ENCODE measurements at places on chromosomes 6 and 20.

DNA sequence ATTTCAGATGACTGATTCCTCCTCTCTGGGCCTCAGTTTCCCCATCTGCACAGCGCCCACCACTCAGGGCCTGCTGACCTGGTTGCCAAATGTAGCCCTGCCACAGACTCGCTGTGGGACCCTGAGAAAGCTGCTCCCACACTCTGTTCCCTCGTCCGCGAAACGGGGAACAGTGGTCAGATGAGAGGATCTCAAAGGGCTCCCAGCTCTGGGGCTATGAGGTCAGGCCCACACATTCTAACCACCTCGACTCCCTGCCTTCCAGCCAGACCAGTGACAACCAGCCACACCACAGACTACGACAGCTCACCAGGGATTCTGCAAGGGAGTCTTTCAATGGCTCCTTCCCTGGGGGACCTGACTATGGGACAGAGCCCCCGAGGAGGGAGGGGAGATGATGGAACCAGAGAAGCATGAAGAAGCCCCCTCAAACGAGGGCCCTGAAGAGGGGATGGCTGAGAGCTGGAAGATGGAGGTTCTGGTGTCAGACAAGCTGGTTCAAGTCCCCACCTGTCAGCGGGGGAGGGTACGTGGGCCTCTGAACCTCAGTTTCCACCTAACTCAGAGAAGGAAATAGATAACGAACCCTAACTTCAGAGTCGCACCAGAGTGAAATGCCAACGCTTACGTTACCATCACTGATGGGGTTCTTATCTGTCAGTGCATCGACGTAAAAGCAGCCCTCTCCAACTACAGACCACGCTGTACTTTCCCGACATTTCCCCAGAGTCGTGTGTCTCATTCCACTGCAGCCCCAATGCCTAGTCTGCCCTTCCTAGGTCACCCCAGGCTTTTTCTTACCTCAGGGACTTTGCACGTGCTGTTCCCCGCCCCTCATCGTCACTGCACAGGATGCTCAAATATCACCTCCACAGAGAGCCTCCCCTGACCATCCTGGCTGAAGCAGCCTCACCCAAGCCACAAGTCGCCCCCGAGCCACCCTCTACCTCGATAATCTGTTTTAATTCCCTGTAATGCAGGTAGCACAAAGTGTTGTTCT is 60.5 kb downstream of the PREX1 start:
- DNase-seq, result no peak

DNA sequence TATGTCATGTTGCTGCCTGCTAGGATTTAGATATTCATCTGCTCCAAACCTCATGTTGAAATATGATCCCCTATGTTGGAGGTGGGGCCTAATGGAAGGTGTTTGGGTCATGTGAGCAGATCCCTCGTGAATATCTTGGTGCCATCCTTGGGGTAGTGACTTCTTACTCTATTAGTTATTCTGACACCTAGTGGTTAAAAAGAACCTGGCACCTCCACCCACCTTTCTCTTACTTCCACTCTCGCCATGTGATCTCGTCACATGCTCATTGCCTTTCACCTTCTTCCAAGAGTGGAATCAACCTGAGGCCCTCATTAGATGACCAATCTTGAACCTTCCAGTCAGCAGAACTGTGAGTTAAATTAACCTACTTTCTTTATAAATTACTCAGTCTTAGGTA is 549.4 kb upstream of the SYNCRIP start:
- DNase-seq, result peak; percentile 2

GRCh38 chr6:74626288-74626687 is 579.6 kb downstream of the COL12A1 start:
- no peak for DNase-seq

DNA sequence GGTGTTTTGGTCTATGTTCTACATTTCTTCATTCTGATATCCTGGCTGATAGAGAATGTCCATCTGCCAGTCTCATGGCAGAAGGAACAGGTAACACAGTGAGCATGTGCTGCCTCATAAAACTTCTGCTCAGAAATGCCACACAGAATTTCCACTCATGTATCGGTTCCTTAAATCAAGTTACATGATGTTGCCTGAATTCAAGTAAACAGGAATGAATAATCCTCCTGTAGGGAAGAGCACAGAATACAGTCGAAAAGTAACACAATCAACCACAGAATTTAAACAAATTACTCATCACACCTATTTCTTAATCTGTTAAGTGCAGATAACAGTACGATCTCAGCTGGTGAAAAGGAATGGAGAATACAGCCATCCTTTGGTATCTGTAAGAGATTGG is 74.7 kb downstream of the FAM217A start:
- DNase-seq, result no peak

DNA sequence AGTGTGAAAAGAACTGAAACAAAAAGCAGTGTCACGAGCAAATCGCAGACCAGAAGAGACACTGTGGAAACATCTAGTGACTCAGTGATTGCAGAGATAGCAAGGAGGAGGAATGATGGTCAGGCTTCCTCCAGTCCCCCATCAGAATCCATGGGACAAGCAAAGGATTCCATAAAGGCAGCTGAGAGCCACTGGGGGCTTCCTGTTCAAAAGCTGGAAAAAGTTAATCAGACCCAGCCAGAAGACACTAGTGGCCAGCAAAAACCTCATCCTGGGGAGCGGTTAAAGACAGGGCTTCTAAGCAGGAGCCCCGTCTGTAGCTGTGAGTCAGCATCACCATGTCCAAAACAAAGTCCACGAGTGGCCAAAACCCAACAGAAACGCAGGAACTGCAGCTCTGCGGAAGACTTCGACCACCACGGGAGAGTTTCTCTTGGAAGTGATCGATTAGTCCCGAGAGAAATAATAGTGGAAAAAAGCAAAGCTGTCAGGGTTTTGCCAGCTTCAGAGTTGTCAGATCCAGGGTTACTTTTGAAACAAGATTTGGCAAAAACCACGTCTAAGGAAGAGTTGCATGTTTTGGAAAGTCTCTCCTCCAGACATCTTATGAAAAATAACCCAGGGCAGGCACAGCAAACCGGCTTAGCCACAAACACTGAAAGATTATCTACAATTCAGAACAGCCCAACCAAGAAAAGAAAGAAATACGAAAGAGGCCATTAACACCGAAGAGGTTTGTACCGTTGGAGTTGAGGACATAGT is 51.0 kb downstream of the JAG1 start:
- no peak for DNase-seq

- DNase-seq, result no peak
Observed at GRCh38 chr6:44920952-44921491, 407.1 kb upstream of the RUNX2 start.

- no peak for DNase-seq
Observed at GRCh38 chr20:14570811-14571210, 233.4 kb upstream of the FLRT3 start.

DNA sequence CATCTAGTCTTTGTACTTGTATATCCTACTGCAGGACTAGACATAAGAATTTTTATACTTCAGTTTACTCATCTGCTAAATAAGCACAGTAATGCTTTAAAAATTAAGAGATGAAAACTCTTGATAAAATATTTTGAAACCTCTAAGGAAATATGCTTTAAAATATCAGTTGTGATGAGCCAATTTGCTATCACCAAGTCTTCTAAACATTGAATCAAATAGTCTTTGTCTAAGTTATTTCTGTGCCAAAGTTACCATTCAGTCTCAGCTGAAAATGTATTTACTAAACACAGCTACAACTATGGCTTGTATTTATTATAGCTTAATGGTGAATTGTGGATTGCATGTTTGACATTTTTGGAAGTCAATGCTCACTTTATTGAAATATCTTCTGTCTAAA is 46.2 kb upstream of the RFPL4B start:
- DNase-seq, result no peak

GRCh38 chr6:68559716-68560115 is 75.4 kb upstream of the ADGRB3 start:
- DNase-seq, result no peak

DNA sequence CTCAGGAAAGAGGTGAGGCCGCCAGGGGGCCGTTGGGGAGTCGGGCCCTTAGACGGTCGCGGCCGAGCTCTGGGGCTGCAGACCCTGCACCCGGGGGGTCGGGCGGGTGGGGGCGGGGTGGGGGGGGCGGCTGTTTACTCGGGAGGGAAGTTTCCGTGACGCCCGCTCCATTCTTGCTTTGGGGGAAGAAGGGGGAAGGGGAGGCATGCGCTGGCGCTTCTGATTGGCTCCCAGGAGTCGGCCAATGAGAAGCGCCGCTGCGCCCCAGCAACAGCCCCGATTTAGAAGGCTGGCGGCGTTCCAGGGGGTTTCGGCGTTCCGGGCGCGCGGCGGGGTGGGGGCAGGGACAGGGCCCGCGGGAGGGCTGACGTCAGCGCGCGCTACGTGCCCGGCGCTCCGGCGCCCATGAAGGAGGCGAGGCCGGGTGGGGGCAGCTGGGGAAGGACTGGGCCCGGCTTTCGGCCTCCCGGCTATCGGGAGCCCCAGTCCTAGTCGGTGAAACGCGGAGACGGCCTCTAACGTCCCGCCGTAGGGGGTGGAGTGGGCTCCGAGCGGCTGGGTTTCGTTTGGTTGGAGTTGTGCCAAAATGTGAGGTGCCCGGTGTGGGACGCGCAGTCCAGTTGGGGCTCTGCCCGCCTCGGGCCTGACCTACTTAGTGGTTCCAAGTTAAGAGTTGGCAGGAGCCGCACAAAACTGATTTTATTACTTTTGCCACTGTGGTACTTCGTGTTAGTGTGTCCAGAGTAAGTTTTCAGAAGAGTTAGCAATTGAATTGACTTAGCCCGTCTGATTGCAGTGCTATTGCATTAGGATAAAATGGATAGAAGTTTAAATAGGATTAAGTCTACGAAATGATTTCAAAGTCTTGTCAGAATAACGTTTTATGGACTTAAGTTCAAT is 1.1 kb downstream of the PNRC1 start:
- peak; percentile 86 for DNase-seq

GRCh38 chr6:44234101-44235025 is 11.0 kb downstream of the SLC29A1 start:
- peak; percentile 63 for DNase-seq

GRCh38 chr20:9792674-9793073 is 46.2 kb downstream of the PAK5 start:
- DNase-seq, result no peak

DNA sequence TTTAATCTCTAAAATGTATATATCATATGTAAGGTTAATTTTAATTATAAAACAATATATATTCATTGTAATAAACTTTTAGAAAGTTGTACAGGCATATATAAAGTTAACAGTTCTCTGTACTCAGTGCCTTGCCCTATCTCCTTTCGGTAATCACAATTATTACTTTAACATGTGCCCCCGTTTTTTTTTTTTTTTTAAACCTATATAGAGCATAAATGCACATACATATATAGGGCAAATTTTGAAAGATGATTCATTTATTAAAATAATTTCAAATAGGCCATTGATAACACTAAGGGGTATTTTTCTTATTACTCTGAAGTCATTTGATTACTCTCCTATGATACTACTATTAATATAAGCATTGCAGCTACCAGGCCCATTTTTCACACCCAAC is 1.9 kb downstream of the ASF1A start:
- DNase-seq, result no peak

- no peak for DNase-seq
Observed at GRCh38 chr20:15252304-15252703, 914.9 kb upstream of the FLRT3 start.

DNA sequence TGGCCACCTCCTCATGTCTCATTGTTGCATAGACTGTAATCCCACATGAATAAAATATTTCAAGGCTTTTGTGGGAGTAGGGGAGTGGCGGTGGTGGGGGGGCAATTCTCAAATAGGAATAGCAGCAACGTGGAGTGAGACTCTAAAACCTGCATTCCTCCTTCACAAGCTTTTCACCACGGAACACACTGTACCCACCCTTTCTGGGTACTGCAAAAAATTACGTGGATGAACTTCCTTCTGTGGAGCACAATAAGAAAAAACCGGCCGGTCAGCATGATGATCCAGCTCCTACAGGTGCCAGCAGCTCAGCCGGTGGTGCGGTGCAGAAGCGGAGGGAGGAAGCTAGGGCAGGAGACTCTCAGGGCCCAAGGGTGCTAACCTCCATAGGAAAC is 930 bp upstream of the RRAGD start:
- DNase-seq, result no peak

DNA sequence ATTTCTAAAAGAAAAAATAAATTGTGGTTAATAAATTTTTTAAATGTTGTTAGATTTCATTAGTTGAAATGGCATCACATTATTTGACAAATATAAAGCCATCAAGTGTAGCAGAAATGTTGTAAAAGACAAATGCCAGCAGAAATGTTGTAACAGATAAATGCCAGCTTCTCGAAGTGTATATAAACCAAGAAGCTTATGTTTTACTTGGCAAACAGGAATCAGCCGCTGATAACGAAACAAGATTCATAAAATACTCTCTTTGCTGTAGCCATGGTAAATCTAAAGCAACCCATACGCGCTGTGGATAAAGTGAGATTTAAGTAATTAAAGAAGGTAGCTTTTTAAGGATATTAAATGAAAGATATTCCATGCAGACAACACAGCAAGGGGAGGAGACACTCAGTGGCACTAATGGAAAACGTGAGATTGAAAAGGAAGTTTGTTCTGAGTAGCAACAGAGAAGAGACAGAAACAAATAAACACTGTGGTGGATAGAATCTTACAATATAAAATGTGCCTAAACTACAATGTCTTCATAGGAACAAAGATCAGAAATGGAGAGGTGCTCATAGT is 29.6 kb downstream of the BTBD9 start:
- no peak for DNase-seq

DNA sequence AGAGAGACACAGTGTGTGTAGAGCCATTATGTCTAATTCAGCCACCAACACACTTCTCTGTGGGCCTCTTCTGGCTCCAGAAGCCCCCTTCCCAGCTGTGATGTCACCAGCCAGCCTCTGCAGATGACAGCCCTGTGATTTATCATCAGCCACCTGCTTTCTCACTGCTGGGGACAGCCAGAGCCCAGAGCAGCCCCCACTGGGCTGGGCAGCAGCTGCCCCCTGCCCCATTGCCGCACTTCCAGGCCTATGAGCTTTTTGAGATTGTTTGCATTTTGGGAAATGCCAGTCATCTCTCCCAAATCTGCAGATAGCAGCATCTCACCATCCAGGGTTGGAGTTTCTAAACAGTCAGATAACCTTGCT is 21.9 kb upstream of the STX16 start:
- DNase-seq, result no peak

GRCh38 chr6:122657601-122658000 is 47.4 kb downstream of the PKIB start:
- DNase-seq, result no peak

DNA sequence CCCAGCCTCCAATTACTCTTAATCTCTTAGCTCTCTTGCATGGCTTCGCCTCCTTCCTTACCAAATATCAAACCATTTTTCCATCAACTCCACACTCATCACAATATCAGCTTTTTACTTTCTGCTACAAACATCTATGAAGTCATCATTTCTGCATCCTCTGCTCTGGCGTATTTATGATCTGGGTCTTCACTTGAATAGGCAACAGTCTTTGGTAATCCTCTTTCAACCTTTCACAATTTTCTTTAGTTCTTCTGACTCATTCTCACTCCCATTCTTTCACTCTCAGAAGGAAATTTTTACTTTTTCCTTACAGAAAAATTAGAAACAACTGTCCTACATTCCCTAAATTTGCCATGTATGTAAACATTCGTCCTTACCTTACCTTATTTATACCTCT is 522.4 kb downstream of the HDGFL1 start:
- DNase-seq, result no peak

GRCh38 chr6:37960139-37960935 is 140.8 kb downstream of the ZFAND3 start:
- no peak for DNase-seq

All from urothelium cell line (cell line).